ENCODE measurements at places on chromosomes 6 and 20.

GRCh38 chr20:47173596-47174216 is 182.8 kb downstream of the ZMYND8 start:
- no peak for DNase-seq

DNA sequence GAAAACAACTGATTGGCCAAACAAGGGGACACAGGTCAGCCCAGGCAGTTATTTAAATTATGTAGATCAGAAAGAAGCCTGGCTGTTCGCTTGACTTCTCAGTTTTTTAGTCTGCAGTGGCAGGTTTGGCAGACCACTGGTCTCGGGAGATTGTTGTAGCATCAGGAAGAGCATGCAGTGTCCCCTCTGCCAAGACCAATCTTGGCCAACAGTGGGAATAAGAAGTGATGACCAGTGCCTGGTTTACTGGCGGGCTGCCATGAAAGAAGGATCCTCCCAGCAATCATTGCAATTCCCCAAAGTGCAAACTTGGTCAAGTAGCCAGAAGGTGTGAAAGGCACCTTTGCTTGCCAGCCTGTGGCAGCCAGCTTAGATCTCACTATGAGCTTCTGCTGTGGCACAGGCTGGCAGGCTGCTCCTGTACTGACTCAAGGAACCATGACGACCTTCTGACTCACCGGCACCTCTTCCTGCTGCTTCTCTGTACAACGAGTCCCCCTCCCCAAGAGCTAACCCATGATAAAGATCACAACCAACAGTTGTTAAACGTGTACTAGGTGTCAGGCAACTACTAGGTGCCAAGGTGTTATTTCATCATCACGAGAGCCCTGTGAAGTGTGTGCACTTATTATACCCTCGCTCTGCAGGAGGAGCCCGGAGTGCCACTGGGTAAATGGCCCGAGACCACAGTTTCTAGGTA is 76.8 kb upstream of the DUSP22 start:
- DNase-seq, result no peak

GRCh38 chr6:143761074-143761473 is 82.1 kb upstream of the LTV1 start:
- no peak for DNase-seq

DNA sequence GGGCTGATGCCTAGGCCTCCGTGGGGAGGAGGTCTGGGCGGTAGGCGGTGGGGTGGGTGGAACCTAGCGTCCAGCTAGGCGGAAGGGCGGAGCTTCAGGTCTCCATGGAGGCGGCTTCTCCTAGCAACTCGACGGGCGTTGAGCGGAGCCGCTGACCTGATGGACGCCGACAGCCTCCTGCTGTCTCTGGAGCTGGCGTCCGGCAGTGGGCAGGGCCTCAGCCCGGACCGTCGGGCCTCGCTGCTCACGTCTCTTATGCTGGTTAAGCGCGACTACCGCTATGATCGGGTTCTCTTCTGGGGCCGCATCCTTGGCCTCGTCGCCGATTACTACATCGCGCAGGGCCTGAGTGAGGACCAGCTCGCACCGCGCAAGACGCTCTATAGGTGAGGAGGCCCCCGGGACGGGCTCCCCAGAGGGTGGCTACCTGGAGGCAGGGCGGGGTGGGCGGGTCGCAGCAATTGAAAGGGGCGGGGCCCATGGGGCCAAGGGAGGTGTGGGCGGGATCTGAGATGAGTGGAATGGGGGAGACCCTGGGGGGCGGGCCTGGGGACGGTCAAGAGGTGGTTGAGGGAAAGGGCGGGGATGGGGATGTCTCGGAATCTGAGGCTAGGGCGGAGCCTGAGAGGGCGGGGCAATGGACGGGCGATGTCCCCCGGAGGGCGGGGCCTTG is at the start of gene RSPH9:
TSS of gene RSPH9 (plus strand) at position 97 of the 673 bp plus-strand sequence. CDS start at position 160, 63 bp downstream.
- DNase-seq, result peak; percentile 60

- no peak for DNase-seq
Observed at GRCh38 chr20:23119456-23120216, 33.5 kb upstream of the CD93 start.

GRCh38 chr6:169921217-169921616 is 169.8 kb downstream of the ERMARD start:
- DNase-seq, result no peak

- no peak for DNase-seq
Observed at GRCh38 chr20:60691966-60692615, 560.0 kb upstream of the CDH4 start.

All from NCI-H1105 (cell line).